ENCODE measurements at places on chromosomes 1 and 21. TPM values are rescaled to one million over a fixed set of nuclear protein-coding genes. Genes with fewer than 3 reads are reported as not detected.

DNA sequence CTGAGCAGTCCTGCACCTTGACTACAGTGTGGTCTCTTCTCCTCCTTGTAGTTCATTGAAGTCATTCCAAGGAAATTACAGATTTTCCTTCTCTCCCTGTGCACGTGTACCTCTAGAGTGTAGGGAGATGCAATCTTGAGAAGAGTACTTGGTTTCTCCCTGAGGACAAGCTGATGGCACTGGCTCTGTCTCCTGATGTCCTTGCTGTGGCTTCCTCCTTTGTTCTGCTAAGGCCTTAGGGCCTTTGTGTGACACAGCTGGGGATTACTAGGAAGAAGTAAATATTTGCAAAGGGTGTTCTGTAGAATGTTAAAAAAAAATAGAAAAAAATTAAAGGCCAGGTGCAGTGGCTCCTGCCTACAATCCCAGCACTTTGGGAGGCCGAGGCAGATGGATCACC is 66.2 kb upstream of the APOBEC4 start:
- H3K27me3 ChIP-seq = no peaks in the 10 kb centered on the region
- H3K36me3 ChIP-seq = no peaks in the 10 kb centered on the region
- DNase-seq = no peak

TNFRSF14 gene
- total RNA-seq = 99.6 TPM

- no peak for DNase-seq
- H3K4me1 ChIP-seq = peaks cover 2% of the 10 kb centered on the region
- no peak overlapping the region for H3K4me3 ChIP-seq
- no peaks in the 10 kb centered on the region for H3K36me3 ChIP-seq
Observed at GRCh38 chr1:208207388-208208131, 36.6 kb downstream of the PLXNA2 start.

- no peak for DNase-seq
- no peaks in the 10 kb centered on the region for H3K27me3 ChIP-seq
- no peak overlapping the region for H3K27ac ChIP-seq
- H3K4me1 ChIP-seq = no peaks in the 10 kb centered on the region
Observed at GRCh38 chr1:82867781-82868180, 1067.0 kb downstream of the ADGRL2 start.

VAMP4 gene
- total RNA-seq = 5.1 TPM

HSD3B2 gene
- not detected for total RNA-seq

DNA sequence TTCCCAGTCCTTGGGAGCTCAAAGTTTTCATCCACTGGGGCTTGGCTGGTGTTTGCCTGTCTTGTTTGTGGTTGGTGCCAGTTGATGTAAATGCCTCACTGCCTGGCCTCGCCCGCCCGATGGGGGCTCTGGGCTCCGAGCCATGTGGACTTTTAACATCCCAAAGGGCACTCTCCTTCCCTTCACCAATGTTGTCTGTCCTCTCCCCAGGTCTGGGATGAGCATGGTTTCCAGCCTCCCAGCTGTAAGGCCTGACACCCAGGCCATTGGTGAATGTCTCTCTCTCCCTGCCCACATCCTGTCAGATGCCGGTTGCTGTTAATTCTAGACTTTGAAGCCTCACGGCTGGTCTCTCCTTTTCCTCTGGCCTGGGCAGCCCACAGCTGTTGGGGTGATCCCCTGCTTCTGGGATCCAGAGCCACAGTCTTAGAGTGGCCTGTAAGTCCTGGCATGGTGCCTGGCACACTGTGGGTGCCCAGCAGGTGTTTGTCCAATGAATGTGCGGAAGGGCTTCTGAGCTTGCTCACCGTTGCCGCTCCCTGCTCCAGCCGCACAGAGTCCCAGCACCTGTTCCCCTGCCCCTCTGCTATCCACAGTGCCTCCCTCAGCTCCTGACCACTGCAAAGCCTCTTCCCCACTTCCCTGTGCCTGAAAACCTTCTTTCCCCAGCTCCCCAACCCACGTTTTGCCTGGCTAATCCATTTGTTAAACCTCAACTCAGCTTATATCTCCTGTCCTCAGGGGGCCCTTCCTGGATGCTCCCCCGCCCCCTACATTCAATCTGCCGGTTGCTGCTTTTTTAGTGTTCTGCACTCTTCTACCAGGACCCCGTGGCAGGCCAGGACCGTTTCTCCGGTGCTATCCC is 3.3 kb upstream of the C1orf174 start:
- peaks cover 38% of the 10 kb centered on the region for H3K4me1 ChIP-seq
- peak overlapping the region; percentile 42 for H3K4me3 ChIP-seq
- H3K36me3 ChIP-seq = peaks cover 9% of the 10 kb centered on the region
- H3K27ac ChIP-seq = peak overlapping the region; percentile 98
- H3K27me3 ChIP-seq = no peaks in the 10 kb centered on the region

GRCh38 chr1:19088717-19089442 is 121.2 kb downstream of the UBR4 start:
- no peak for DNase-seq
- H3K36me3 ChIP-seq = peaks cover 43% of the 10 kb centered on the region
- H3K27me3 ChIP-seq = no peaks in the 10 kb centered on the region
- H3K4me1 ChIP-seq = peaks cover 19% of the 10 kb centered on the region
- peak overlapping the region; percentile 40 for H3K27ac ChIP-seq

- peaks cover 7% of the 10 kb centered on the region for H3K27me3 ChIP-seq
- no peak overlapping the region for H3K27ac ChIP-seq
- no peaks in the 10 kb centered on the region for H3K36me3 ChIP-seq
- H3K4me1 ChIP-seq = no peaks in the 10 kb centered on the region
Observed at GRCh38 chr1:31222176-31222575, 17.5 kb downstream of the NKAIN1 start.

- H3K27ac ChIP-seq = no peak overlapping the region
- H3K4me3 ChIP-seq = no peak overlapping the region
- no peaks in the 10 kb centered on the region for H3K36me3 ChIP-seq
- H3K4me1 ChIP-seq = no peaks in the 10 kb centered on the region
Observed at GRCh38 chr21:9759972-9760371, 761.4 kb upstream of the TPTE start.

RORC gene
- total RNA-seq = 0.06 TPM

C1orf198 gene
- total RNA-seq = 5.8 TPM

UCK2 gene
- 92.2 TPM for total RNA-seq

TAS1R1 gene
- total RNA-seq = not detected

CNR2 gene
- 0.16 TPM for total RNA-seq

- H3K27ac ChIP-seq = peak overlapping the region; percentile 47
- peaks cover 15% of the 10 kb centered on the region for H3K4me1 ChIP-seq
- no peaks in the 10 kb centered on the region for H3K36me3 ChIP-seq
- no peaks in the 10 kb centered on the region for H3K27me3 ChIP-seq
- H3K4me3 ChIP-seq = no peak overlapping the region
- DNase-seq = no peak
Observed at GRCh38 chr1:27650171-27650538, 15.2 kb upstream of the FGR start.

GRCh38 chr1:112723511-112723839 is 8.3 kb upstream of the PPM1J start:
- peaks cover 10% of the 10 kb centered on the region for H3K4me1 ChIP-seq
- peaks cover 25% of the 10 kb centered on the region for H3K27me3 ChIP-seq
- DNase-seq = no peak
- H3K4me3 ChIP-seq = no peak overlapping the region

DNA sequence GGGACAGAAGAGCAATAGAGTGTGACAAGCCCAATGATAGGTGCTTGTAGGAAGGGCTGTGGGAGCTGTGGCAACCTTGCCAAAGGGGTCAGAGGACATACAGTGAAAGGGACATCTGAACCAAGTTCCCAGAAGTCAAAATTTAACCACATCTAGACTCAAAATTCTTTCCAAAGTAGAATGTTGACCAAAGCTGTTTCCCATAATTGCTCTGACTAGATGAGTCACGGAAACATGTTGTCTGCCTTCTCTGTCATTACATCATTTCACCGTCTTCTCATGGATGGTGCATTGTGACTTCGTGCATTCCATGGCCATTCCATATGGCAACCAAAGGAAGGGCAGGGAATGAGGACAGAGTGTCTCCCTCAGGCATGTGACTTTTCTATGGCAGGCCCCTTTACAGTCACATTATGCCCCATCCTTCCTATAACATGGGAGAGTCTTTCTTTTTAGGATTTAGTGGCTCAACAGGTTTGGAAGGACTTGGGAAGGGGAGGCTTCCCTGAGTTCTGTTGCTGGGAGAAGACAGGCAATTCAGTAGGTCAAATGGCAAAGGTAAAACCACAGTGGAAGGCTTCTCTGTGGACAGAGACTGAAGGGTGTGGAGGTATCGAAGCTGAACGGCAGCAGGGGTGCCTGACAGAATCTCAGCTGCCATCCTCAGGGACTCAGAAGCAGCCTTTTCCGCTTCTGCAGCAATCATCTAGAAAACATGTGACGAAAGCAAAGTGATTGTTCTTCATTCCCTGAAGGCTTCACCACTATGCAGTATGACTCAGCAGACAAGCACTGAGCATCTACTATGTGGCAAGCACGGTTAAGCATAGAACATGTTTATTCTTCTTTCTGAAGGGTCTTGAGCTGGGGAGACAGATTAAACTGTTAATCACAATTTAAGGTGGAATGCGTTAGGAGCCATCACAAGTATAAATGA is 24.7 kb downstream of the NPHS2 start:
- peaks cover 7% of the 10 kb centered on the region for H3K27me3 ChIP-seq
- H3K4me3 ChIP-seq = no peak overlapping the region
- no peak overlapping the region for H3K27ac ChIP-seq
- no peak for DNase-seq

GRCh38 chr1:26959270-26959669 is 998 bp downstream of the KDF1 start:
- H3K36me3 ChIP-seq = peaks cover 3% of the 10 kb centered on the region
- H3K27ac ChIP-seq = no peak overlapping the region
- H3K4me3 ChIP-seq = peak overlapping the region; percentile 66
- peaks cover 28% of the 10 kb centered on the region for H3K27me3 ChIP-seq
- DNase-seq = no peak

SLC45A1 gene
- 0.28 TPM for total RNA-seq

GRCh38 chr1:214187121-214187900 is 93.6 kb upstream of the SMYD2 start:
- H3K27ac ChIP-seq = no peak overlapping the region
- DNase-seq = no peak
- no peak overlapping the region for H3K4me3 ChIP-seq
- peaks cover 9% of the 10 kb centered on the region for H3K4me1 ChIP-seq

SHISA4 gene
- total RNA-seq = not detected

All from activated naive CD8-positive, alpha-beta T cell treated with anti-CD3 and anti-CD28 coated beads for 36 hours (primary cell).